CD8-positive, alpha-beta memory T cell (primary cell): ENCODE measurements at places on chromosomes 5 and 9. TPM values are rescaled to one million over a fixed set of nuclear protein-coding genes. Genes with fewer than 3 reads are reported as not detected.

Gene ZNF79
- total RNA-seq: 19.1 TPM

Gene IL5
- total RNA-seq: 83.0 TPM

DNA sequence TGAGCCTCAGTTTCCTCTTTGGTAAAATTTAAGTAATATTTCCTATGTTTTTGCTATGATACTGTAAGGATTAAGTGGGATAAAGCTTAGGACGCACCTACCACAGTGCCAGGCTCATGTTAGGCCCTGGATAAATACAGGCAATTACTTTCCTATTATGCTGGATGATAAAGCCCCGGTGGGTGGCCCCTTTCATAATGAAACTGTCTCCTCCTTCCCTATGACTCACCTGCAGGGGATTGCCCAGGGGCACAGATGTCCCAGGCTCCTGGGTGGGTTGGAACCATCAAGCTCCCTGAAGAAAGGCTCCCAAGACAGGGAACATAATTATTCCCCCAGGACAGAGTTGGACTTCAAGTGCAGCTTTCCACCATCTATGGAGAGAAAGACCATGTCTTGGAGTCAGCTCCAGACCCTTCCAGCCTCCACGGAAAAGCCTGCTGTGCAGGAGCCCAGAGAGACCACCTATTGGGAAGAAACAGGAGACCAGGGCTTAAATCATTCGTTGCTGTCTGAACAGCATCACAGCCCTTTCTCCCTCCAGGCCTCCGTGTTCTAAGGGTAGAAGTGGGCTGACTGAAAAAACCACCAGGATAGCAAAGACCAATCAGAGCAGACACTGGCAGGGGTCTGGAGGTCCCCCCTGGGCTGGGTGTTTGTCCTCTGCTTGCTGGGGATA, 43.2 kb upstream of the FOXE1 start:
- no peak overlapping the region for H3K4me3 ChIP-seq
- no peaks in the 10 kb centered on the region for H3K4me1 ChIP-seq
- H3K27ac ChIP-seq: no peak overlapping the region
- DNase-seq: no peak

GRCh38 chr5:172878933-172879752, 45.1 kb downstream of the ERGIC1 start:
- H3K36me3 ChIP-seq: no peaks in the 10 kb centered on the region
- DNase-seq: no peak
- no peaks in the 10 kb centered on the region for H3K4me1 ChIP-seq
- H3K27me3 ChIP-seq: no peaks in the 10 kb centered on the region

DNA sequence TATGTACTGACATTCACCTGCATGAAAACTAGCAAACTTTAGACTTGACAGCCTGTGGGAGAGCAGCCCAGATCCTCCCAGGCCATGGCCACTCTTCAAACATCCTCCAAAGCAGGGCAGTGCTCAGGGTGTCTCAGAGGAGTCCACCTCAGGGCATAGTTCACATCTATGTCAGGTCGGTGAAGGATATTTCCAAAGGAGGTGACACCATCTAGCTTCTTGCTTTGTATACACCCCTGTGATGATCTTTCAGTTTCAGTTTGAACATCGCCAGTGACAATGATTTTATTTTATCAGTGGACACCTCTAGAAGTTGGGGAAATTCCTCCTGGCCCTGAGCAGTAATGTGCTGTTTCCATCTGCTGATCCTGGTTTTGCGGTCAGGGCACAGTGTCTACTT, 20.1 kb downstream of the CDK20 start:
- H3K4me1 ChIP-seq: no peaks in the 10 kb centered on the region
- H3K27me3 ChIP-seq: no peaks in the 10 kb centered on the region
- H3K4me3 ChIP-seq: no peak overlapping the region
- no peaks in the 10 kb centered on the region for H3K36me3 ChIP-seq
- H3K27ac ChIP-seq: no peak overlapping the region

DNA sequence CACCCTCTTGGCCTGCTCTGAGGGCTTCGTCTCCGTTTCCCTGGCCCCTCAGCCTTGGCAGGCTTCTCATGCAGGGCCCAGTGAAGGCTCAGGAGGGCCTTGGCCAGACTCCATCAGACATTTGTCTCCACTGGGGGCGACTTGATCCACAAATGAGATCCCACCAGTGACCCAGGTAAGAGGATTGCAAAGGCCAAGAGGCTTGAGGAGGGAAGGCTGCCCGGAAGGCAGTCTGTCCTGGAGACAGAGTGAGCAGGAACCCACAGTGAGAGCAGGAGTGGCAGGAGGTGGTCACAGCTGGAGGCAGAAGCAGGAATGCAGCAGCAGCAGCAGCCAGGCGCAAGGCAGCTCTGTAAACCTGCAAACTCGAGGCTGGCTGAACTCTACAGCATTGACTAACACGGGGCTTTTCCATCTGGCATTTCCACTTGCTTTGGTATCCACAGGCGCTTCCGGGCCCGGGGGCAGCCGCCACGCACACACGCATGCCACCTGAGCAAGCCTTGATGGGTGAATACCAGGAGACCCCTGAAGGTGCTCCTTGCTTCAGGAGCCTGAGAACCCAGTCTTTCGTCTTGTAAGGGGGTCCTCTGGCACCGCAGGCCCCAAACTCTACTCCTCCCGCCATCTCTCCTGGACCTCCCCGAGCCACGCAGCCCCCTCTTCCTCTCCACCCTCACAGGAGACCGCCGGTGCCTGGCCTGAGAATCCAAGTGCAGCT, 14.7 kb downstream of the MGAT1 start:
- no peaks in the 10 kb centered on the region for H3K27me3 ChIP-seq
- DNase-seq: no peak
- H3K4me1 ChIP-seq: no peaks in the 10 kb centered on the region
- H3K36me3 ChIP-seq: peaks cover 17% of the 10 kb centered on the region
- H3K4me3 ChIP-seq: no peak overlapping the region

- no peaks in the 10 kb centered on the region for H3K36me3 ChIP-seq
- no peaks in the 10 kb centered on the region for H3K27me3 ChIP-seq
- H3K4me3 ChIP-seq: no peak overlapping the region
Observed at GRCh38 chr9:92151691-92152393, 36.6 kb upstream of the SPTLC1 start.

DNA sequence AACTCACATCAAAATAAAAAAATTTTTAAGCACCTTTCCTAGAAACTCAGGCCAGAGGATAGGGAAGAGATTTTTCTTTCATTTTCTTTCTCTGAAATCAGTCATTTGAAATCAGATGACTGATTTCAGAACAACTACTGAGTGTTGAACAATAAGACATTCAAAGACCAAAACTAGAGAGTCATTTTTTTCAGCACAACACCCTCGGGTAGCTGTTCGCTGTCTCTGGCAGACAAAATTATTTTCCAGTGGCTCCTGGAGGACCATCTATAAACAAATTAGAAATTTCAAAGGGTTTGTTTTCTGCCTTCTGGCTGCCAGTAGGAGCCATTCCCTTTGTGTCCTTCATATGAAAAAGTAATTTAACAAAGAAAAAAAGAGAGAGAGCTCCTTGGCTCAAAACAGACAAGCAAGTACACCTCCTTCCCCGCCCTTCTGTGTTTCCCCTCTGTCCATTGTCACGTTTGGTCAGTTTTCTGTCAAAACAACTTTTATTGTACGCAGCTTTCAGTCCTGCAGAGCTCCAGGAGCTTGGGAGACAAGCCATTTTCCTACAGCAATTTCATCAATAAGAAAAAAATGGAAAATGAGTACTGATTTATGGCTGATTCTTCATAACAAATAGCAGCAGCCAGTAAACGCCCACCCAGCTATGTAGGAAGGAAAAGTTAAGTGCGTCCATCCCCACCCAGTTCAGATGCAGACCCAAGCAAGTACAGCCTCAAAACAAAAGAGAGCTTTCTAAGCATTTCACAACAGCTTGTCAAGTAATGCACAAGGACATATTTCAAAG, 405.2 kb downstream of the ZNF608 start:
- no peak overlapping the region for H3K4me3 ChIP-seq
- no peak overlapping the region for H3K27ac ChIP-seq
- no peaks in the 10 kb centered on the region for H3K27me3 ChIP-seq

GRCh38 chr5:170426786-170427185, 37.6 kb upstream of the KCNMB1 start:
- no peaks in the 10 kb centered on the region for H3K27me3 ChIP-seq
- H3K36me3 ChIP-seq: no peaks in the 10 kb centered on the region
- no peak for DNase-seq
- H3K27ac ChIP-seq: no peak overlapping the region
- H3K4me3 ChIP-seq: no peak overlapping the region

DNA sequence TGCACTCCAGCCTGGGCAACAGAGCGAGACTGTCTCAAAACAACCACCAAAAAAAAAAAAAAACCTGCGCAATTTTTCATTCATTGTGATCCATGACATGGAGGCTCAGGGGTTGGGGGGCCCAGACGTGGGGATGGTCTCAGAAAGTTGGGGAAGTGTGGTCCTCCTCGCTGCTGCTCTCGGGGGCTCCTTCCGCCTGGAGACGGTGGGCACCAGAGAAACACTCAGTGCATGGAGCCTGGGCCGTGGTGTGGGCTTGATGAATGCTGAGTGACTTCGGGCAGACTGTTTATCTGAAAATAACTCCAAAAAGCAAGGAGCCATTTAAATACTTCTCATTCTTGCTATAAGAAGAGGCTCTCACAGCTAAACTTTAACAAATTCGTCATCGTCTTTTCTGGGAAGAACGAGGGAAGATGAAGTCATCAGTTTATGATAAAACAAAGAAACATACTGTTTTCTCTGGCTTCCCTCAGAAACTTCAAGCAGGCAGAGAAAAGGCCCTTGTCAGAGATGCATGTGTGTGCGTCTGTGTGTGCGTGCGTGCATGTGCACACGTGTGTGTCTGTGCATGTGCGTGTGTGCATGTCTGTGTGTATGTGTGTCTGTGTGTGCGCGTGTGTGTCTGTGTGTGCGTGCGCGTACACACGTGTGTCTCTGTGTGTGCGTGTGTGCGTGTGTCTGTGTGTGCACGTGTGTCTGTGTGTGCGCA, 35.0 kb downstream of the RASGEF1C start:
- H3K27me3 ChIP-seq: no peaks in the 10 kb centered on the region
- H3K4me1 ChIP-seq: no peaks in the 10 kb centered on the region
- no peak overlapping the region for H3K4me3 ChIP-seq
- no peaks in the 10 kb centered on the region for H3K36me3 ChIP-seq
- no peak for DNase-seq

DNA sequence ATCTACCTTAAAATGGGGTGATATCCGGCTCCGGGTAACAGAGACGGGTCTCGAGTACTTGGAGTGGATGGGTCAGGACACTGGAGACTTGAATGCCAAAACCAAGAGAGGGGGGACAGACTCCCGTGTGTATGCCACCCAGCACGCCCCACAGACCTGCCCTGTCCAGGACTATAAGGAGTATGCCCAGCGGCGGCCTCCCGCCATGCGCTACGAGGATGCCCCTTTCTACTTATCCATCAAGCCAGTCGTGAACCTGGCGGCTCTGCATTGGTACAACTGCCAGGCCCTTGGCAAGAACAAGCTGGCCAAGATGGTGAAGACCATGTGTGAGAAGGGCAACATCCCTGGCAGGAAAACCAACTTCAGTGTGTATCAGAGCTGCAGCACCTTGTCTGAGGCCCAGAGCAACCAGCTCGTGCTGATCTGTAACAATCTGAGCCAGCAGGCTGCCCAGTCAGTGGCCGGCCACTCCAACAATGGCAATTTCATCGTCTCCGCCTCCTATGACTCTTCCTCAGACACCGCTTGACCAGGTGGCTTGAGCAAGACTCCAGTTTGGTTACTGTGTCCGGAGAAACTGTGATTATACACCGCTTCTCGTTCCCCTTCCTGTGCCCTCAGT, 99.4 kb downstream of the INIP start:
- no peak overlapping the region for H3K27ac ChIP-seq
- no peaks in the 10 kb centered on the region for H3K4me1 ChIP-seq
- no peak for DNase-seq
- no peaks in the 10 kb centered on the region for H3K27me3 ChIP-seq
- H3K36me3 ChIP-seq: no peaks in the 10 kb centered on the region
